ENCODE measurements at places on chromosomes 7 and 10.
A peak's percentile ranks its signal among the peaks of the same experiment; 100 is the strongest.

- no peak overlapping the region for H3K4me3 ChIP-seq
- no peaks in the 10 kb centered on the region for H3K36me3 ChIP-seq
- H3K27ac ChIP-seq: peak overlapping the region; percentile 61
- H3K27me3 ChIP-seq: peaks cover 4% of the 10 kb centered on the region
- H3K4me1 ChIP-seq: peaks cover 15% of the 10 kb centered on the region
- DNase-seq: no peak
Measured at GRCh38 chr7:4621396-4621795, 60.7 kb upstream of the FOXK1 start.

DNA sequence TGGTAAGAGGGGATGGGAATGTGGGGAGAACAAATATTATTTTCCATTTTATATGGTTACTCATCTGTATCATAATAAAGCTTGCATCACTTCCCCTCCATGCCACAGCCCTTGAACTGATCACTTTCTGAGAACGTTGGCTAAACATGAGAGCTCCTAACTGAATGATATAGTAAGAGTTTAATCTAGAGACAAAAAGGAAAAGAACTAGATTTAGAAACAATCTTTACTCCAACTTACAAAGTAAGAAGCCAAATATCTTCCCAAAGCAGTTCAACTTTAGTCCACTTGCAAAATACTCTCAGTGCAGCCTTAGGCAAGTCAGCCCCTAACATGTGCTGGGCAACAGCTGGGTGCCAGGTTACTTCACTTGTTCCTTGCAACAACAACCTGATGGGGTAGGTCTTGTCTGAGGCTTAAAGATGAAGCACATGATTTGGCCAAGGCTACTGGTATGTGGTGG lies 20.3 kb downstream of the SMURF1 start:
- peak overlapping the region; percentile 71 for H3K27ac ChIP-seq
- peaks cover 76% of the 10 kb centered on the region for H3K4me1 ChIP-seq
- no peak for DNase-seq
- no peaks in the 10 kb centered on the region for H3K36me3 ChIP-seq
- no peak overlapping the region for H3K4me3 ChIP-seq

- H3K27me3 ChIP-seq: no peaks in the 10 kb centered on the region
- no peaks in the 10 kb centered on the region for H3K36me3 ChIP-seq
- no peak overlapping the region for H3K4me3 ChIP-seq
Measured at GRCh38 chr7:95470452-95470851, 15.3 kb upstream of the ASB4 start.

GRCh38 chr10:43872644-43873043 lies 224.0 kb upstream of the ZNF32 start:
- H3K4me1 ChIP-seq: peaks cover 13% of the 10 kb centered on the region
- H3K27ac ChIP-seq: no peak overlapping the region
- DNase-seq: peak; percentile 67
- H3K27me3 ChIP-seq: no peaks in the 10 kb centered on the region
- no peaks in the 10 kb centered on the region for H3K36me3 ChIP-seq

- H3K27me3 ChIP-seq: peaks cover 21% of the 10 kb centered on the region
- no peak overlapping the region for H3K27ac ChIP-seq
- H3K36me3 ChIP-seq: peaks cover 3% of the 10 kb centered on the region
- DNase-seq: no peak
Measured at GRCh38 chr10:24503461-24504320, 220.0 kb downstream of the ARHGAP21 start.

DNA sequence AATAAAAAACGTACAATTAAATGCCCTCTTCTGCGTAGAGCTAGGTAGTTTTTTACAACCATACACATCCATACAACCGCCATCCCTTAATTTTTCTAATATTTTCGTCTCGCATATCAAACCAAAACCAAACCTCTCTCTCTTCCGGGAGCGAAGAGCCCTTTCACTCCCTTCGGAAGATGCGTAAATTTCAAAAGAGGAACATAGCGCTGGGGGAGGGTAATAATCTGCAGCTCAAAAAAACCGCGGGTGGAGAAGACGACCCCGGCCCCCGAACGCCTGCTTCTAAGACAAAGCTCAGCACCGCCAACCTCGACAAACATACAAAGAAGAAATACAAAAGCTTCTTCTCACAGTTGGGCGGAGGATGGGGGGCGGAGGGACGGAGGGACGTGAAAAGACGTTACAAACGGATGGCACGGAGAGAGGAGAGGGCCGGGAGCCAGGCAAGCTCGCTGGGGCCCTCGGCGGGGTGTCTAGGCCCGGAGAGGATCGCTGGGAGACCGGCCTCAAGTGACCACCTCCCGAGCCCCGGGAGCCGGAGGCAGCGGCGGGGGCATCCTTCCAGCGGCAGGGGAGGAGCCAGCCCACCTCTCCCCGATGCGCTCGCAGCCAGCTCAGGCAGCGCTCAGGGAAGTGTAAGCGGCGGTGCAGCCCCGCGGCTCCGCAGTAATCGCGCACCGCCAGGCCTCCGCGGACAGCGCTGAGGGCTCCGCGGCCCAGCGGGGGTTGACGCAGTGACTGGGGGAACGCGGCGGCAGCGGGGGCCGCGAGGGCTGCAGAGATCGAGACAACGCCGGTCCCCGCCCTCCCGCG lies 851 bp downstream of the MKRN1 start:
- H3K4me1 ChIP-seq: peaks cover 27% of the 10 kb centered on the region
- peak; percentile 86 for DNase-seq
- no peaks in the 10 kb centered on the region for H3K27me3 ChIP-seq
- H3K4me3 ChIP-seq: peak overlapping the region; percentile 84
- H3K27ac ChIP-seq: peak overlapping the region; percentile 91

- no peak overlapping the region for H3K27ac ChIP-seq
- peaks cover 5% of the 10 kb centered on the region for H3K4me1 ChIP-seq
- no peak for DNase-seq
- H3K4me3 ChIP-seq: no peak overlapping the region
- no peaks in the 10 kb centered on the region for H3K36me3 ChIP-seq
- peaks cover 51% of the 10 kb centered on the region for H3K27me3 ChIP-seq
Measured at GRCh38 chr10:95414844-95415485, 124.2 kb upstream of the PDLIM1 start.

GRCh38 chr7:3033136-3033535 lies 10.5 kb downstream of the CARD11 start:
- no peak overlapping the region for H3K4me3 ChIP-seq
- no peak overlapping the region for H3K27ac ChIP-seq
- no peaks in the 10 kb centered on the region for H3K27me3 ChIP-seq

- peak overlapping the region; percentile 94 for H3K27ac ChIP-seq
- H3K36me3 ChIP-seq: peaks cover 4% of the 10 kb centered on the region
- DNase-seq: no peak
Measured at GRCh38 chr10:35378541-35379210, 42.4 kb downstream of the CCNY start.

DNA sequence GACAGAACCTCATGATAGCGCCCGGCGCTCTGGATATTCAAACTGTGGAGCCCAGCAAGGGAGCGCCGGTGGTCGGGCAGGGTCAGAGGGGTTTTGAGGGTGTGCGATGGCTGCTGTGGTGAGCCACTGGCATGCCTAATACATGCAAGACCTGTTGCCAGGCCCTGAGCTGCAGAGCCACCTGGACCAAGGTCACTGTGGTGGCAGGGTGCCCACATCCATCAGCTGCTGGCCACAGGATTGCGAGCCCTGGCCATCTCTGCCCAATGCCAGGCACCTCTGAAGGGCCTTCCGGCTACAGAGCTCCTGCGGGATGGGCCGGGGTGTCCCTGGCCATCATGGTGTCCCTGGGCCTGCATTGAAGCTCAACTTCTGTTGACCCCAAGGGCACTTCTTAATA lies 123.0 kb upstream of the TNRC18 start:
- H3K4me1 ChIP-seq: peaks cover 7% of the 10 kb centered on the region
- H3K27ac ChIP-seq: no peak overlapping the region
- no peak overlapping the region for H3K4me3 ChIP-seq
- H3K36me3 ChIP-seq: no peaks in the 10 kb centered on the region

DNA sequence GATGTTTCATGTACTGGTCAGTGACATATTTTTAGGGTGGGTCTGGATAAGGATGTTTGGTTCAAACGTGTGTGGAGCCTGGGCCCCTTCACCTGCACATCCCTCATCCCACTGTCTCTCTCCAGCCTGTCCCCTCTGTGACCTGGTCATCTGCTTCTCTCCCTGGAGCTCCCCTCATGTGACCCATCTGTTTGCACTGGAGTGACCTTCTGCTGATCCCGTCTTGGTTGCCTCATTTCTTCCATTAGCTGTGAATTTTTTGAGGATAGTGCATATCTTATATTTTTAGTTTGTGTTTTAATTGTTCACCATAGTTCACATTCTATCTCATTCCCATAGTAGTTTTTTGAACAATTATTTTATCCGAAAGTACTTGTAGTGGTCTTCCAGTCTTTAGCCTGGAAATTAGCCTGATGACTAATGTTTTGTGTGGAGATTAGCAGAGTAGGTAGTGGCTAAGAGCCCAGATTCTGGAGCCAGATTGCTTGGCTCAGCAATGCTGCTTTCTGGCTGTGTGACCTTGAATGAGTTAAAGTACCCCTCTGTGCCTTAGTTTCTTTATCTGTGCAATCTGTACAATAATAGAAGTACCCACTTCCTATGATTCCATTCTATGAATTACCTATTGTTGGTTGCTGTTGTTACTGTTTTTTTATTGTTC lies 224.5 kb downstream of the LRMDA start:
- no peaks in the 10 kb centered on the region for H3K4me1 ChIP-seq
- no peak overlapping the region for H3K4me3 ChIP-seq
- DNase-seq: no peak
- no peaks in the 10 kb centered on the region for H3K36me3 ChIP-seq
- peaks cover 45% of the 10 kb centered on the region for H3K27me3 ChIP-seq

GRCh38 chr7:122886357-122887081 lies at the start of gene CADPS2:
Gene CADPS2 (minus strand): TSS chr7:122886460. CDS start chr7:122886337, 123 bp downstream.
- H3K27me3 ChIP-seq: peaks cover 72% of the 10 kb centered on the region
- peaks cover 10% of the 10 kb centered on the region for H3K4me1 ChIP-seq
- H3K27ac ChIP-seq: no peak within 1 kb of the TSS
- H3K4me3 ChIP-seq: peak within 1 kb of the TSS; percentile 77
- H3K36me3 ChIP-seq: no peaks in the 10 kb centered on the region
- no peak for DNase-seq

DNA sequence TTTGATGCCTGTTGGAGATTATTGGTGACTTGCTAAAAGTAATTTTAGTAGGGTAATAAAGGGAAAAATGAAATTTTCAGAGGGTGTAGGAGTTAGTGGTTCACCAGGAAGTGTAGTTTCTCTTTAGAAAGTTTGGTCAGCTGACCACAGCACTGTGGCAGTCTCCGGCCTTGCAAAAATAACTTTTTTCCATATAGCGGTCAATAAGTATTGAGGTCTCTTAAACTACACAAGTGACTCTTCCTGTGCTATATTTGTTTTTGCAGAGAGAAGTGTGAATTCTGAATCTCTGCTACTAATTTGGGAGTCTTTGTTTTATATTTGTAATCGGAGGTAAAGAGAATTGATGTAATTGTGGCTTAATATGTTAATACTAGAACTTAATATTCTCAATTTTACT lies 24.3 kb downstream of the PTPN12 start:
- no peak for DNase-seq
- H3K27ac ChIP-seq: peak overlapping the region; percentile 68
- no peak overlapping the region for H3K4me3 ChIP-seq
- peaks cover 12% of the 10 kb centered on the region for H3K36me3 ChIP-seq
